Progenitor cell of endocrine pancreas (in vitro differentiated cells): ENCODE measurements at places on chromosomes 5 and 9. TPM values are rescaled to one million over a fixed set of nuclear protein-coding genes. Genes with fewer than 3 reads are reported as not detected.

DNA sequence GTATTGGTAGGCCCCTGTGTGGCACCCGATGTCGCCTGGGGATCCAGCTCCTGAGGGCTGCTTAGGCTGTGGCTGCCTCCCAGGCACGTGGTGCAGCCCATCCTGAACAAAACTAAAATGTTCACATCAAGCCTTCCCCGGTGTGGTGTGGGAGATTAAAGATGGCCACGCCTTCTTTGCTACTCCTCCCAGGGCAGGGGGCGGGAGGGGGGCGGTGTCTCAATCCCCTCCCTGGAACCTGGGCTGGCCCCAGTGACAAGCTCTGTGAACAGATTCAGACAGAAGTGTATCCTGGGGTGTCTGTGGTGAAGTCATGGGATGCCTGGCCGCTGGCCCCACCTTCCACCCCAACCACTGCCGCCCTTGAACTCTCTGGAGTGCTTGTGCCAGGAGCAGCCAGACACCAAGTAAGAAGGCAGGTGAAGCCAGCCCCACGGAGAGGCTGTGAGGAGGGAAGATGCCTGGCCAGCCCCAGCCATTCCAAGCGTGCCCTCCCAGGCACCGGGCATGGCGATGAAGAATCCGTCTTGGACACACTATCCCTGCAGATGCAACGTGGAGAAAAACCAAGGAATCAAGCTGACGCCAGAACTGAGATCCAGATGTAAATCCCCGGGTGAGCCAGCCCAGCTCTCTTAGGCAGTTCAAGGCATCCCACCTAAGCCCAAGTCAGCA, 75.8 kb downstream of the AK8 start:
- DNase-seq: no peak

- DNase-seq: no peak
Observed at GRCh38 chr5:178432421-178433272, 157.5 kb downstream of the COL23A1 start.

- no peak for DNase-seq
Observed at GRCh38 chr5:69000216-69000919, 93.4 kb upstream of the SLC30A5 start.

GRCh38 chr9:14706530-14707140, 13.4 kb upstream of the ZDHHC21 start:
- no peak for DNase-seq

The ADAMTS16 gene
- 33.1 and 40.7 TPM in 2 replicates for total RNA-seq

The TMEM252 gene
- total RNA-seq: not detected in 2 replicates
